AG04449 (cell line): ENCODE measurements at places on chromosomes 11 and 22.

- DNase-seq: no peak
These were observed 69.8 kb upstream of the NNMT start for GRCh38 chr11:114226356-114226755.

DNA sequence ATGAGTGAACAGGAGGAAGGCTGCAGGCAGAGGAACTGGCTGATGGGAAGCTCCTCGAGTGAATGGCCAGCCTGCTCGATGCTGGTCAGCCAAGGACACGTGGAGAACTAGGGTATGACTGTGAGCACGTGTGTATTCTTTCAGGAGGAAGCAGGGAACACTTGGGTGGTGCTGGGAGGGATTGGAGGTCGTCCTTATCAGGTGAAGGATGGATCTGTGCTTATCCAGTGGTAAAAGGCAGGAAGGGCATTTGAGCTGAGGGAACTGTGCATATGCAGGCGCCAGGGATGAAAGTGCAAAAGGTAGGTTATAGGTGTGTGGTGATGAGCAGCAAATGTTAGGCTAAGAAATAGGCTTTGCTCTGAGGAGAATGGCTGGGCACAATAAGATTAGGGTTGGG, 9.7 kb upstream of the SLCO2B1 start:
- DNase-seq: no peak

DNA sequence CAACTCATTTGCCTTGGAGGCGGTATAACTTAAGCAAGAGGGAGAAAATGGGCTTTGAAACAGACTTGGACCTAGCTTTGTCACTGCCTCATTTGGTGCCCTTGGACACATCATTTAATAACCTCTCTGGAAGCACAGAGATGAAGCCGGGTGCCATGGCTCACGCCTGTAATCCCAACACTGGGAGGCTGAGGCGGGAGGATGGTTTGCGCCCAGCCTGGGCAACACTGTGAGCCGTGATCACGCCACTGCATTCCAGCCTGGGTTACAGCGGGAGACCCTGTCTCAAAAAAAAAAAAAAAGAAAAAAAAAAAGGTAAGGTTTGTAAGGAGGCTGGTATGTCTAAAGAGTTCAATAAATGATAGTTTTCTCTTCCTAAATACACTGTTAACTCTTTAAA, 806 bp downstream of the COA4 start:
- DNase-seq: no peak

GRCh38 chr11:128929468-128929867, 13.2 kb downstream of the TP53AIP1 start:
- DNase-seq: no peak

GRCh38 chr11:20248121-20248772, 88.0 kb upstream of the DBX1 start:
- DNase-seq: no peak

- DNase-seq: no peak
These were observed 7.3 kb upstream of the CCDC15 start for GRCh38 chr11:124946735-124947141.
